ENCODE measurements at places on chromosomes 4 and X. TPM values are rescaled to one million over a fixed set of nuclear protein-coding genes. Genes with fewer than 3 reads are reported as not detected.
A peak's percentile ranks its signal among the peaks of the same experiment; 100 is the strongest.

XKRX gene
- total RNA-seq: not detected

SSX4B gene
- total RNA-seq: not detected

SMIM10L2A gene
- 0.40 TPM for total RNA-seq

- H3K27me3 ChIP-seq: no peaks in the 10 kb centered on the region
- no peaks in the 10 kb centered on the region for H3K4me1 ChIP-seq
- peaks cover 4% of the 10 kb centered on the region for H3K36me3 ChIP-seq
- no peak for DNase-seq
Observed at GRCh38 chr4:20084488-20084887, 167.2 kb upstream of the SLIT2 start.

DNA sequence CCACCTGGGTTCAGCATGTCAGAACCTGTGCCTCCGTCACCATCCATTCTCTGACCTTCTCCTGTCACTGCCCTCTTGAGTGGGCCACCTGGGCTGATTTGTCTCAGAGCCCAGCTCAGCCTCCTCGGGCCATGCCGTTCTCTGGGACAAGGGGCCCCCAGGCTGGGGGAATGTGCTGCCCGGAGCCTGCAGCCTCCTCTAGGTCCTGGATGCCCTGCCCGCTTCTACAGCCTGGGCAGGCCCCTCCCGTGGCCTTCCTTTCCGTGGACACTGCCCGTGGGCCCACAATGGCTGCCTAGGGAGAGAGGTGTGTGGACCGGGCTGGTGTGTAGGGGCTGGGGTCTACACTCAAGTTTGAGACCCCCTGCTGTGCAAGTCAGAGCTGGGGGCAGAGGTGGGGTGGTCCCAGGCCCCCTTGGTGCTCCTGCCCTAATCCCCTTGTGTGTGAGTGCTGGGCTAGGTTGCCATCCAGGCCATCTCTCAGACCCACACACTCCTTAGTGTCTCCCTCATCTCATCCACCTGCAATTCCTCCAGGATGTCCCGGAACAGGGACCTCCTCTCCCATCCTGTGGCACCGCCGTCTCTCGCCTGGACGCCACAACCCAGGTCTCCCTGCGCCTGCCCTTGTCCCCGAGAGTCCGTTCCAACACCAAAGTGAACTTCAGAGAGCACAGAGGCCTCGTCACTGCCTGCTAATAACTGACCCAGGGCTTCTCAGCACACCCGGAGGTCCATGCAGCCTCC is 12.4 kb downstream of the PSAPL1 start:
- H3K4me3 ChIP-seq: no peak overlapping the region
- no peaks in the 10 kb centered on the region for H3K4me1 ChIP-seq
- H3K27ac ChIP-seq: no peak overlapping the region
- H3K36me3 ChIP-seq: no peaks in the 10 kb centered on the region
- DNase-seq: no peak

- DNase-seq: no peak
- peaks cover 13% of the 10 kb centered on the region for H3K4me1 ChIP-seq
- no peak overlapping the region for H3K4me3 ChIP-seq
Observed at GRCh38 chr4:133799717-133800315, 401.8 kb downstream of the PABPC4L start.

DNA sequence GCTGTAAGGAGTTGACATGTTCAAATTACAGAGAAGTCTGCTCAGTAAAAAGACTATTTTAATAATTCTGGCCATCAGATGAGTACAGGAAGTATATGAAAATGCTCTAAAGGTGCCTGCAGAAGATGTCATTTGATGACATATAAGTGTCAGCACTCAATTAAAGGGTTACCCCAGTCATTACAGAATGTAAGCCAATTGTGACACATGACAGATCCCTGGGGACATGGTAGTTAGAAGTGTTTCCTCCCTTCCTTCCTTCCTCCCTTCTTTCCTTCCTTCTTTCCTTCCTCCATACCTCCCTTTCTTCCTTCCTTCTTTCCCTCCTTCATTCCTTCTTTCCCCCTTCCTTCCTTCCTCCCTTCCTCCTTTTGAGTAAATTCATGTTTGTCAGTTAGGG is 453.0 kb downstream of the RAPGEF2 start:
- peaks cover 14% of the 10 kb centered on the region for H3K27me3 ChIP-seq
- no peaks in the 10 kb centered on the region for H3K4me1 ChIP-seq
- H3K27ac ChIP-seq: no peak overlapping the region
- H3K4me3 ChIP-seq: no peak overlapping the region
- no peak for DNase-seq
- H3K36me3 ChIP-seq: no peaks in the 10 kb centered on the region

DNA sequence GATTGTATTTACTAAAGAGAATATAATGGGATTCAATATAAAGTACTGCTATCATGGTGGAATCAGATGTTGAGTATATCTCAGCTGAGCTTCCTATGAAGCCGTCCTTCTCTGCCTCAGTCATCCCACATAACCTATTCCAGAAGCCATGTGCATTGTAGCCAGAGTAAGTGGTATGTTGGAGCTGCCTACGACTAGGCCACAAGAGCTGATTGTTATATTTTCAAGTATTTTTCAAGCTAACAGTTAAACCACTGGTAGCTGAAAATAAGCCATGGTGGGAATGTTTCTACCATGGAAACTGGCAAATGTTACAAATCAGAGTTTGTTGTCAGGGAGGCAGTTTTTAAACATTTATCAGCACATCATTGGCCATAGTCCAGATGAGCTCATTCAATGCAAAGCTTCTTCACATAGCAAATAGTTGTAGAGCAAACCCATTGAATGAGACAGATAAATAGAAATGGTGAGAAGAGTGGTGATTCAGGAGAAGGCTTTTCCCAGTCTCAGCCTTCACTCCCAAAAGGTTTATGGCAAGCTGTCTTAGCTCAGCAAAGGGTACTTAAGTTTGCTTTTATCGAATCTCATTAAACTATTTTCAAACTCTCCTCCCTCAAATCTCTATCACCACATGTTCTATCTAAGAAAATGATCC is 436.4 kb downstream of the PCDH19 start:
- H3K36me3 ChIP-seq: no peaks in the 10 kb centered on the region
- no peaks in the 10 kb centered on the region for H3K27me3 ChIP-seq
- DNase-seq: no peak

DNA sequence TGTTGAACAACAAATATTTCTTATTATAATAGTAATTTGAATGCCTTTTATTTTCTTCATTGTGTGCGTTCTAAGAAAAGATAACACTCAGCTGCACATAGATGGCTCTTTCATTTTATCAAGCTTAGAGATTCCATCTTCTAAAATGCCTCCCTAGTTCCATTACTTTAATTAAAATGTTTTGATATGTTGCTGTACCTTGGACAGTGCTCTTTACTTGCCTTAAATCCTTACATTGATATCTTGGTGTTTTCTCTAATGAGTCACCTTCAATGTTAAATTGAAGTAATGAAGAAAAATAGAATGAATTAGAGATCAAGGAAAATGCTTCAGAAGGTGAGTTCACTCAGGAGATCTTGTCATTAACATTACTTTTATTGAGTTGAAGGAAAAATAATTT is 1672.4 kb upstream of the AGA start:
- no peak for DNase-seq
- no peak overlapping the region for H3K27ac ChIP-seq

DNA sequence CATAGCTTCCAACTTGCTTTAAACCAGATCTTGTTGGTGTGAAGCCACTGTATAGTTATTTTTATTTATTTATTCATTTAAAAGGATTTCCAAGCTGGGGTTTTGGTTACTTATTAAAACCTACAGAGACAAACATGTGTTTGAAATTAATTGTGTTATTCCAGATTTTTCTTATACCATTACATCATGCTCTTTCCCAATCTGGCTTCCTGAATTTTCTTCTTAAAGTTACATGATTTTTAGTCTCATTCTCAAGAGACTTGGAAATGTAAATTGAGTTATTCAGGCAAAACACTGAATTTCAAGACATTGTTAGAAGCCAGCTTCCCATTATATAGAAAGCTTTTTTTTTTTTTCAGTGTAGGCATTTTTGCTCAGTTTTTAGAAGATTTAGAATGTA is 381.9 kb downstream of the IL1RAPL1 start:
- no peaks in the 10 kb centered on the region for H3K27me3 ChIP-seq
- H3K4me1 ChIP-seq: no peaks in the 10 kb centered on the region
- no peaks in the 10 kb centered on the region for H3K36me3 ChIP-seq
- no peak for DNase-seq

DNA sequence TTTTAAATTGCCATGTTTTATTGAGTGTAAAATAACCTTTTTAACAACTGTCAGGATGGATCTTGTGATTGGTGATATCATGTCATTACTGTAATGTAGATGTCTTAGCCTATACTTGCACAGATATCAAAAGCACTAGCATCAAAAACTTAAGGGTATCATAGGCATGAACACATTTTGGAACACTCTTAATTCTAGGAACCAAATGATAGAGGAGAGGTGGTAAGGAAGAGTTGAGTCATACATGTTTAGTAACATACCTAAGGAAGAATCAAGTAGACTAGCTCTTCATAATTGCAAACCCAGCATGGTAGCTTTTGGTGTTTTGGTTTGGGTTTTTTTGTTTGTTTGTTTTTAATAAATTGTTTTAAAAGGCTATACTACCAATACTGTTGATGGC is 43.4 kb downstream of the SMARCAD1 start:
- DNase-seq: no peak
- no peak overlapping the region for H3K4me3 ChIP-seq
- no peaks in the 10 kb centered on the region for H3K27me3 ChIP-seq
- peaks cover 13% of the 10 kb centered on the region for H3K36me3 ChIP-seq
- H3K27ac ChIP-seq: no peak overlapping the region
- H3K4me1 ChIP-seq: peaks cover 9% of the 10 kb centered on the region

GRCh38 chrX:123738378-123738940 is 5.6 kb upstream of the THOC2 start:
- no peaks in the 10 kb centered on the region for H3K36me3 ChIP-seq
- DNase-seq: no peak
- no peak overlapping the region for H3K4me3 ChIP-seq
- H3K27me3 ChIP-seq: no peaks in the 10 kb centered on the region
- H3K4me1 ChIP-seq: no peaks in the 10 kb centered on the region

DNA sequence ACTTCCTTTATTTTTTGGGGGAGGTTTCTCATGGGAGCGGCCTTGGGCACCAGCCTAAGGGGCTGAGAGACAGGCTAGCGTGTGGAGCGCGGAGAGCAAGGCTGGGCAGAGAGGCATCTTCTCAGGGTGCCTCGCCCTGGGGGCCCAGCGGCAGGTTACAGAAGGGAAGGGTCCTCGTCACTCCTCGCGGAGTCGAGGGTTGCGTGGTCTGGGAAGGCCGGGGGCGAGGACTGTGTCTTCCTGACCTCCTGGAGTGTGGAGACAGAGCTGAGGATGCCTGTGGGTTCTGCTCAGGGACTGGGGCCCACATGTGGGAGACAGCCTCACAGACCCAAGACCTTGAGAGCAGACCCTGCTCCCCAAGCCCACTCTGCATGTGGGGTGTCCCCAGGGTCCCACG is 79.6 kb upstream of the LRPAP1 start:
- H3K4me1 ChIP-seq: peaks cover 5% of the 10 kb centered on the region
- no peaks in the 10 kb centered on the region for H3K36me3 ChIP-seq
- H3K27ac ChIP-seq: no peak overlapping the region
- peak; percentile 62 for DNase-seq
- no peak overlapping the region for H3K4me3 ChIP-seq

DNA sequence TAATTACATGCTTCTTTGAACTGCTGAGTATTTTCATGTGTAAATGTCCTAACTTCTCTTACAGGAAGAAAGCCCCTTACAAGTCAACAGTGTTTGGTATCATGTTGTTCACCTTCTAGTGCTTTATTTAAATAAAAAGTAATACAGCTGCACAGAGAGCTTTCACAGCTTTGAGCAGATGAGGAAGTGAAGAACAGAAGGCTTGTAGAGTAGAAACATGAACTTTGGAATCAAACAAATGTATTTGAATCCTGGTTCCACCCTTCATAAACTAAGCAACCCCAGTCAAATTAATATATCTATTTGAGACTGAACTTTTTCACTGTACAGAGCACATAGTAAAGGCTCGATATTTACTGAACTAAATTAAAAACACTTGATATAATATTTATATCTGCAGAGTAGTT is 120.5 kb downstream of the CAMK2D start:
- no peak overlapping the region for H3K4me3 ChIP-seq
- no peak overlapping the region for H3K27ac ChIP-seq
- no peak for DNase-seq
- peaks cover 60% of the 10 kb centered on the region for H3K4me1 ChIP-seq

DNA sequence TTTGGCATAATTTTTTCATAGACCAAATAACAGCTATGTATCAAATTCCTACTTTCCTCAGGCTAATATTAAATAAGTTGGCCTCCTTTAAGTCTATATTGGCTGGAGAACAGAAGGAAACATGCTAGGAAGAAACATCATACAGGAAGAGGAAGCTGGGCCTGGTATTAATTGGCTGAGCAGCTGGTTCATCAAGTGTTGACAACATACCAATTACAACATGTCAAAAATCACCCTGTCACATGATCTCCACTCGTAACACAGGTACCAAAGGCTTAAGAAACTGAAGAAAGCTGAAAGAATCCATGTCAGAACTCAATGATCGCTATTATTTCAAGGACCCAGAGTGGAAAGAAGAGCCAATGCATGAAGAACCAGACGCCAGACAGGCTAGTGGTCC is 10.5 kb downstream of the WDFY3 start:
- H3K4me3 ChIP-seq: no peak overlapping the region
- no peaks in the 10 kb centered on the region for H3K36me3 ChIP-seq
- no peak for DNase-seq
- H3K27me3 ChIP-seq: no peaks in the 10 kb centered on the region

DNA sequence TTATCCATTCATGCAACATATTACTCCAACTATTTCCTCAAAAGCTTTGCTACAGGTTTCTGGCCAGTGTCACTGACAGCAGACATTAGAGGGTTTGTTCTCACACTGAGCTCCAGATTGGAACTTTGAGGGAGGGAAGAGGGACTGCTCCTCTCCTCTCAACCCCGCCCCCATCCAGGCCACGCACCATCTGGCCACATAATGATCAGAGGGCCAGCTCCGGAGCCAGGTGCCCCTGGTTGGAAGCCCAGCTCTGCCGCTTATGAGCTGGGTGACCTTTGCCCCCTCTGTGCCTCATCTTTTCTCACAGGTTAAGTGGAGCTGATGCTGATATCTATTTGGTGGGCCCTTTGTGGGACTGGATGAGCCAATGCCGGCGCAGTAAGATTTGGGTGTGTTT is 55.8 kb downstream of the C4orf50 start:
- no peaks in the 10 kb centered on the region for H3K4me1 ChIP-seq
- no peak for DNase-seq
- no peak overlapping the region for H3K27ac ChIP-seq
- H3K27me3 ChIP-seq: peaks cover 74% of the 10 kb centered on the region
- peaks cover 1% of the 10 kb centered on the region for H3K36me3 ChIP-seq

GRCh38 chr4:7620086-7620813 is 185.5 kb upstream of the PSAPL1 start:
- H3K4me1 ChIP-seq: peaks cover 5% of the 10 kb centered on the region
- H3K27ac ChIP-seq: no peak overlapping the region
